ENCODE measurements at places on chromosomes 12 and 14.

DNA sequence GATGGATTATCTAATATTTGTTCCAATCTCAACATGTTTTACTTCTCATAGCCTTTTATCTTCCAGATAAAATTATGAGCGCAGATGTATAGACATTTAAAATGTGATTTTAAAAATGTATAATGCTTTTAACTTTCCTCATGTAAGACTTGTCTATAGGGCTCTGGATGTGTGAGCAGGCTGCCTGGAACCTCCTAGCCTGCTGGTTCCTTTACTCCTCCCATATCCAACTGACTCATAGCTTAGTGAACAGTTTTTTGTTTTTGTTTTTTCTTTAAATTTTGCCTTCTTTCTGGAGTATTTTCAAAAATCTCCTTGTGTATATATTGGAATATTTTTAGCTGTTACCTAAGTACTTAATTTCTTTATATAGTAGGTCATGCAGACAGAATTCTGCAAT is 115.4 kb downstream of the PDE3A start:
- DNase-seq, result no peak

DNA sequence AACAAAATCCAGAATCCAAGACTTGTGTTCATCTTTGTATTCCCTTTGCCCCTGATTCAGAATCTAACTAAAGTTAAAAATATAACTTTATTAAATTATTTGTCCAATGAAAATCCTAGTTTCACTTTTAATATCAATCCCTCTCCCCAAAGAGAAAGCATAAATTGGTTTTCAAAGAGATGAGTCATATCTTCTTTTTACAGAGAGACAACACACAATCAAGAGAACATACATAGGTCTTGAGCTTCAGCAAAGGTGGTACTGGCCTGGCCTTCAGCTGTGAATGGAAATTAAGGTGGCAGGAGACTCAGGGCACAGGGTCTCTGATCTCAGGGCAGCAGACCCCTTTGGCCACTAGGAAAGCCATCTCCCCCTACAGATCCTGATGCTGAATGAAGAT is 4.3 kb upstream of the ASCL1 start:
- DNase-seq, result no peak

DNA sequence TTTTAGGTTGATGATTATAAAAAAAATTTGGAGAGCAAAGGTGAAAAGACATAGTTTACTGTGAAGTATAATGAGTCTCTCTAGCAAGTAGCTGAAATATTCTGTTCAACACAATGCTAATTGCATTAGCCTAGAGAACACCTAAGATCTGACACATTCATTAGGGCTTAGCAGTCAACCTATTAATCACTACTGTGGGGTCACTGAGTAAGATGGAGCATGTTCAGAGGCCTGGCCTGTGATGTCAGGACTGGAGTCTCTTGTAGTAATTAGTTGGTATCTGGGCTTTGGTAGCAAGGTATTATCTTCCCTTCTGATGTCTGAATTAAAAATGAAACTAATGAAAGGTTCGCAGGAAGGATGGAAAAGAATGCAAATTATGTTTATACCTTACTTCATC is 112.7 kb downstream of the SLC16A7 start:
- DNase-seq, result no peak

DNA sequence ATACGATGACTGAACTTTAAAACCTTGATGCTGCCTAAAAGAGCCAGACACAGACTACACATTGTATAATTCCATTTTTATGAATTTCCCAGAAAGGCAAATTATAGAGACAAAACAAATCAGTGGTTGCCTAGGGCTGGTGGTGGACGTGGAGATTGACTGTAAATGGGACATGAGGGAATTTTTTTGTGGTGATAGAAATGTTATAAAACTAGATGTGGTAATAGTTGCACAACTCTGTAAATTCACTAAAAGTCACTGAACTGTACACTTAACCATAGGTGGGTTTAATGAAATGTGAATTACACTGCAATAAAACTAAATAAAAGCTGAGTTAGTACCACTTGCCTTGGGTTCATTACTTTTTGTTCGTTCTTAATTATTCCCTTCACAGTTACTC is 72.1 kb downstream of the PLEKHA5 start:
- DNase-seq, result no peak

- DNase-seq, result no peak
Observed at GRCh38 chr12:102682366-102683289, 202.3 kb upstream of the IGF1 start.

GRCh38 chr12:68617160-68617926 is 6.6 kb downstream of the RAP1B start:
- DNase-seq, result no peak

GRCh38 chr14:34407951-34408350 is 54.1 kb downstream of the SPTSSA start:
- DNase-seq, result no peak

GRCh38 chr14:65866886-65867285 is 454.4 kb downstream of the FUT8 start:
- DNase-seq, result no peak

DNA sequence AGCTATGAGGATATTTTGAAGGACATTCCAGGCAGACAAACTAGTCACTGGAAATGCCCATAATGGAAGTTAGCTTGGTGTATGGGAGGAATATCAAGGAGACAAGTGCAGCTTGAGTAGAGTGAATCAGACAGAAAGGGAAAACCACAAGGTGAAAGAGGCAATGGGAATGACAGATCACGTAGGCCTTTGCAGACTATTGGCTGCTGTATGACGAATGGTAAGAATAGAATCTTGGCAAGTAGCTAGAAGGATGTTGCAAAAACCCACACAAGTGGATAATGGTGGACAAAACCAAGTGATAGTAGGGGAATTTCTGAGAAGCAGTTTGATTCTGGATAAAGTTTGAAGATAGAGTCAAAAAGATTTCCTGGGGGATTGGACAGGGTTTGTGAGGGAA is 196.9 kb upstream of the NOVA1 start:
- no peak for DNase-seq

- DNase-seq, result no peak
Observed at GRCh38 chr12:114406316-114406983, 506 bp upstream of the TBX5 start.

- no peak for DNase-seq
Observed at GRCh38 chr12:47367912-47368537, 288.3 kb upstream of the AMIGO2 start.

GRCh38 chr12:728781-729180 is 23.6 kb upstream of the WNK1 start:
- DNase-seq, result no peak

DNA sequence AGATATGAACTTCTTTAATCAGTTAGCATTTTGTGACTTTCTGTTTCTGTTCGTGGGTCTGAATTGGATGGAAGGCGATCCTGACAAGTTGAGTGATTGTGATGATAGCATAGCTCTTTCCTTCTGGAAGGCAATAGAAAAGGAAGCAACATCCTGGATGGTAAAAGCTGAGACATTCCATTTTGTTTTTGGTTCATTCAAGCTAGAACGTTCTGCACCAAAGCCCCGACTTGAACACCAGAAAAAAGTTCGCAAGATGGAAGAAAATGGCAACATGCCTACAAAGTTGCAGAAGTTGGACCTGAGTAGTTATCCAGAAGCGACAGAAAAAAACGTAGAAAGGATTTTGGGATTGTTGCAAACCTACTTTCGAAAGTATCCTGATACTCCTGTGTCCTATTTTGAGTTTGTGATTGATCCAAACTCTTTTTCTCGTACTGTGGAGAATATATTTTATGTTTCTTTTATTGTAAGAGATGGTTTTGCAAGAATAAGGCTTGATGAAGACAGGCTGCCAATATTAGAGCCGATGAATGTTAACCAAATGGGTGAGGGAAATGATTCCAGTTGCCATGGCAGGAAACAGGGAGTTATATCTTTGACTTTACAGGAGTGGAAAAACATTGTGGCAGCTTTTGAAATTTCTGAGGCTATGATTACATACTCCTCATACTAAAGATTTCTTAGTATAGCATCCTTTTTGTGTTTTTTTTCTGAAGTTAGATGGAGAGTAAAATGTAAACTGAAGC is 896 bp downstream of the EID3 start:
- no peak for DNase-seq

GRCh38 chr14:22417914-22418313 is 171.1 kb downstream of the DAD1 start:
- no peak for DNase-seq

DNA sequence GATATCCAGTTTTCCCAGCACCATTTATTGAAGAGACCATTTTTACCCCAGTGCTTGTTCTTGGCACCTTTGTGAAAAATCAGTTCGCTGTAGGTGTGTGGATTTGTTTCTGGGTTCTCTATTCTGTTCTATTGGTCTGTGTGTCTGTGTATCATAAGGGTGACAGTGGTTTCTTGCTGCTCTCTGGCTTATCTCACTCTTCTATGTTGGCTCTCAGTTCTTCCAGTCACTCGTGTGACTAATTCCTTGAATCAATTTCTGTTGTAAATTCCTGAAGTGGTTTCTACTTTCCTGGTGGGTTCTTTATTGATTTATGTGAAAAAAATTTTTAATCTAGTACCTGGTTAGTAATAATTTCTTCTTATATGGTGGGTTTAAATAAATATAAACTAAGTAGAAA is 58.3 kb downstream of the OTOGL start:
- DNase-seq, result no peak

GRCh38 chr12:58801986-58802385 is 118.3 kb downstream of the LRIG3 start:
- DNase-seq, result no peak

- no peak for DNase-seq
Observed at GRCh38 chr14:96165493-96166436, 38.9 kb upstream of the BDKRB2 start.

DNA sequence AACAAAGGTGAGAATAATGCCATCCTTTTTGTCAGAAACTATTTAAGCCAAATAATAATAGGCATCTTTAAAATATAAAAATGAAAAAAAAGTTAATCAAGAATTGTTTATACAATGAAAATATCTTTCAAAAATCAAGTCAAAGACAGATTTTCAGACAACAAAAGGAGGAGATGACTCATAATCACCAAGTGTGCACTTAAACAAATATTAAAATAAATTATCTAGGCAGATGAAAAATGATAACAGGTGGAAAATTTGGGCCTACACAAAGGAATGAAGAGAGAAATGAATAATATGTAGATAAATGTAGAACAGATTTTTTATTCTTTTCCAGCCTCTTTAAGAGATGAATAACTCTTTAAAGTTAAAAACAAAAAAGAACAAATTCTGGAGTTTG is 250.0 kb upstream of the PLEKHG7 start:
- DNase-seq, result no peak

- peak; percentile 32 for DNase-seq
Observed at GRCh38 chr12:56487448-56488040, 417 bp downstream of the GLS2 start.

DNA sequence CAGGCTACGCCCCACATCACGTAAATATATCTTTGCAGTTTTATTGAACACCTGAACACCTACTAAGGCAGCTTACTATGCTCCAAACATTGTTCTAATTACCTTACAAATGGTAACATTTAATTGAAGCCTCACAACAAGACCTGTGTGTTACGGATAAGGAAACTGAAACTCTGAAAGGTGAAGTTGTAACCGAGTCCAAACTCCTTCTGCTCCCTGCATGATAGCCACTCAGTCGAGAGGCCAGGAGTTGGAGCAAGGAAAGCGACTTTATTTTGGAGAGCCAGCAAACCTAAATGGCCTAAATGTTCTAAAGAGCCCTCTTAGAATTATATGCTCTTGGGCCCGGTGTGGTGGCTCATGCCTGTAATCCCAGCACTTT is 12.6 kb upstream of the TRPV4 start:
- no peak for DNase-seq

DNA sequence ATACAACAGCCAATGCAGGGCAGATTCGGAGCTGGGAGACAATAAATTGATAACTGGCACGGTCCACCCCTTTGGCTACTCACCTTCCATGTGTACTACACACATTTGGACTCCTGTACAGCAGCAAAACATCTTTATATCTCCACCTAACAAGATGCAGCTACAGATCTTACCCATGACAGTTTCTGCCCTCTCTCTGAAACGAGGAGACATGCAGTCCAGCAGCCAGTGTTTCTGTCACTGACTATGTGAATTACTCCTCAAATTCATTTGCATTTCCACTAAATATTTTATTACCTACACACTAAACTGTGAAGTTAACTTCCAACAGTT is 58.7 kb upstream of the BEGAIN start:
- no peak for DNase-seq

GRCh38 chr14:60171690-60172089 is 6.5 kb upstream of the DHRS7 start:
- no peak for DNase-seq

DNA sequence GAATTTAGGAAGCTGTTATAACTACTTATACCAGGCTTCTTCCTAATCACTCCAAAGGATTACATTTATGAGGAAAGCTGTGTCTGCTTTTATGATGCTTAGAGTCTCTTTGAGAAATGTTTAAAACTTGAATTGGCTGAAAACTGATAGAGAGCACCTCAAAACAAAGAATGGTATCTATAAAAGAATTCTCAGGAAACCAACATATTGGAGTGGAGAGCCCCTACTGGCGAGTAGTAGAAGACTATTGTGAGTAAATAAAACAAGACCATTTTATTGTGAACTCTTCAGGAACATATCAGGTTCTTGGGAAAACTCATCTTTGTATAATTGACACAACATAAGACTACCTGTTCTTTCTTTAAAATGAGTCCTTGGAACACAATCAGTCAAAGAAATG is 578.6 kb downstream of the RERGL start:
- no peak for DNase-seq

GRCh38 chr12:104197264-104197663 is 18.3 kb upstream of the TXNRD1 start:
- DNase-seq, result no peak

- no peak for DNase-seq
Observed at GRCh38 chr12:50725011-50725942, 38.6 kb upstream of the ATF1 start.

DNA sequence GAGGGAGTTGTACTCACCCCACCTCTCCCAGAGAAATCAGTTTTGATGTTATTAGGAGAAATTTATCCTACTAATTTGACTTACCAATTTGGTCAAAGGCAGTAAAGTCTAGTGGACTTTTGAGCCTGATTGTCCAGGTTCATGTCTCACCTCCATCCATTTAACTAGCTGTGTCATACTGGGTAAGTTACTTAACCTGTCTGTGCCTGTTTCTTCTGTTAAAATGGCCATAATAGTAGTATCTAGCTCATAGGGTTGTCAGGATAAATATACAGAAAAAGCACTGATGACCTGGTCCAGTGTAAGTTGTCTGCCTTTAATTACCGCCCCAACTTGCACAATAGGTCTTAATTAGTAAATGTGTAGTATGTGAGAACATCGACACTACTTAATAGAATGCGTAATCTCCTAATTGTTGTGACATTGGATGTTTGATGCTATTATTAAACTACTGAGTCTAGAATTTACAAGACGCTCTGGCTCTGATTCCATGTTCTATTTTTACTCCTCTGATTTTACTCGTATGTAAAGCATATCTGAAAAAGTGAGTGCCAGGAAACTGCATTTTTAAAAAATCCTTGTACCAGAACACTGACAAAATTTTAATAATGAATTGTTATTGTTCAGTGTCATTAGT is 1.5 kb downstream of the RAB21 start:
- no peak for DNase-seq

GRCh38 chr12:77999074-77999715 is 168.5 kb downstream of the NAV3 start:
- DNase-seq, result no peak

- DNase-seq, result peak; percentile 36
Observed at GRCh38 chr14:60753264-60754119, 18.9 kb downstream of the MNAT1 start.

All from activated CD8-positive, alpha-beta memory T cell treated with anti-CD3 and anti-CD28 coated beads, Interleukin-2, amount 50 U/mL, for 4 hours (primary cell).